ENCODE measurements at places on chromosomes 6 and 20. TPM values are rescaled to one million over a fixed set of nuclear protein-coding genes. Genes with fewer than 3 reads are reported as not detected.

DNA sequence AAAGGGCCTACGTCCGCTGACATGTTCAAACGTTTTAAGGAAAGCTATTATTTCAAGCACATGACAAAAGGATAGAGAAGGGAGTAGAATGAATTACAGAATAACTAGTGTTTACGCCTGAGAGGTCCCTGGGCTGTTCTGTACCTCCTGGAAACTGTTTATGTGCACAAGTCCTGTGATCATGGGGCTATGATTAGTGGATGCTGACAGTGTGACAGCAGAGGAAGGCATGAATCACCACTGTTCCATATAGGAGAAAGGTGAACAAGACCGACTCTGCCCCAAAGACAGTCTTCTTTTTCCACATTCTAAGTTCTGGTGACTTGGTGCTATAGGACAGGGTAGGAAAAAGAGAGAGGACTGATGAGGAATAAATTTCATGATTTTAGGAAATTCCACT lies 249.2 kb upstream of the PRDM1 start:
- DNase-seq = no peak
- H3K27me3 ChIP-seq = no peaks in the 10 kb centered on the region
- H3K4me3 ChIP-seq = no peak overlapping the region
- no peaks in the 10 kb centered on the region for H3K36me3 ChIP-seq

- DNase-seq = no peak
- H3K36me3 ChIP-seq = no peaks in the 10 kb centered on the region
- peaks cover 58% of the 10 kb centered on the region for H3K4me1 ChIP-seq
- no peak overlapping the region for H3K4me3 ChIP-seq
These were observed 170.7 kb upstream of the PMEPA1 start for GRCh38 chr20:57880571-57880892.

DNA sequence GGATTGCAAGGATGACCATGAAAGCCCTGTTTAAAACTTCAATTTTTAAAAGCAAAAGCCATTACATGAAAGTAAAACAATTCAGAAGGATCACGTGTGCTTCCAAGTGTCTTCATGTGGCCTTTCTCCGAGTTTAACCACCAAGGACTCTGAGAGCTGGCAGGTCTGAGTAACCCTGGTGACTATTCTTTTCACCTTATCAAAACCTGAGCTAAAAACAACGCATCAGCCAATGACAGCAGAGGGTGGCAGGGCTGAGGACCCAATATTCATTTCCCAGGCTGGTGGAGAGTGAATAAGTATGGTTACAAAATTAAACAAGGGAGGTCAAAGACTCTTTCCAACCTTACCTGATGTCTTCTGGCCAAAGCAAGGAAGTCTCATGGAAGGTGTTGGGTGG lies 46.7 kb downstream of the DNAAF9 start:
- H3K36me3 ChIP-seq = peaks cover 35% of the 10 kb centered on the region
- no peak for DNase-seq
- no peaks in the 10 kb centered on the region for H3K4me1 ChIP-seq
- no peak overlapping the region for H3K4me3 ChIP-seq
- H3K27me3 ChIP-seq = no peaks in the 10 kb centered on the region
- no peak overlapping the region for H3K27ac ChIP-seq

The RTN4IP1 gene
- 4.9 TPM for polyA plus RNA-seq

- no peaks in the 10 kb centered on the region for H3K27me3 ChIP-seq
- H3K4me3 ChIP-seq = no peak overlapping the region
- peaks cover 19% of the 10 kb centered on the region for H3K36me3 ChIP-seq
These were observed 15.0 kb upstream of the MAP1LC3A start for GRCh38 chr20:34543463-34544056.

GRCh38 chr6:163986313-163986712 lies 571.8 kb downstream of the QKI start:
- no peak overlapping the region for H3K4me3 ChIP-seq
- no peaks in the 10 kb centered on the region for H3K27me3 ChIP-seq
- no peak for DNase-seq
- no peak overlapping the region for H3K27ac ChIP-seq
- H3K4me1 ChIP-seq = peaks cover 8% of the 10 kb centered on the region

DNA sequence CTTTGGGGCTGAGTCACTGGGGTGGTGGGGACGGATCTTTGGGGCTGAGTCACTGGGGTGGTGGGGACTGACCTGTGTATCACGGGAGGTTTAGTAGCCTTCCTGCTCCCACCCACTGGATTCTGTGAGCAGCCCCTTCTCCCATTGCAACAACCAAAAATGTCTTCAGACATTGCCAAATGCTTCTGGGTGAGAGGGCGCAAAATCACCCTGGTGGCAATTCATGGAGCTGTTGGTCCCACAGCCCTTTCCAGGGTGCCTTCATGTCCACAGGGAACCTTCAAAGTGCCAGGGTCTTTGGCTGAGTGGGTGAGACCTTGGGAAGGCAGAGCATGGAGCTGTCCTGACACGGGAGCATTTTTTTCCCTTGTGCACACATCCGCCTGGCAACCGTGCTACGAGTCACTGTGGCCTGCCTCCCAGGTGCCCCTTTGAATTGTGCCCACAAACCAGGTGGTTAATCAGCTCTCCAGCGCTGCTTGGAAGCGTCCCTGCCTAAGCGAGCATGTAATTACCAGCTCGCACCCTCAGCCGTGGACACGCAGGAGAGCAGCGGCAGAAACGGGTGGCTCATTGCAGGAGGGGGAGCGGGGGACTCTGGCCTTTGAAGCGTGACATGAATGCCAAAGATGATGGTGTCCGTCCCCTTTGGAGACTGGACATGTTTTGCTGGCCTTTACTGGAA lies 27.4 kb upstream of the APCDD1L start:
- H3K27me3 ChIP-seq = no peaks in the 10 kb centered on the region
- H3K4me1 ChIP-seq = peaks cover 16% of the 10 kb centered on the region
- DNase-seq = no peak
- no peak overlapping the region for H3K4me3 ChIP-seq
- no peak overlapping the region for H3K27ac ChIP-seq
- H3K36me3 ChIP-seq = no peaks in the 10 kb centered on the region

DNA sequence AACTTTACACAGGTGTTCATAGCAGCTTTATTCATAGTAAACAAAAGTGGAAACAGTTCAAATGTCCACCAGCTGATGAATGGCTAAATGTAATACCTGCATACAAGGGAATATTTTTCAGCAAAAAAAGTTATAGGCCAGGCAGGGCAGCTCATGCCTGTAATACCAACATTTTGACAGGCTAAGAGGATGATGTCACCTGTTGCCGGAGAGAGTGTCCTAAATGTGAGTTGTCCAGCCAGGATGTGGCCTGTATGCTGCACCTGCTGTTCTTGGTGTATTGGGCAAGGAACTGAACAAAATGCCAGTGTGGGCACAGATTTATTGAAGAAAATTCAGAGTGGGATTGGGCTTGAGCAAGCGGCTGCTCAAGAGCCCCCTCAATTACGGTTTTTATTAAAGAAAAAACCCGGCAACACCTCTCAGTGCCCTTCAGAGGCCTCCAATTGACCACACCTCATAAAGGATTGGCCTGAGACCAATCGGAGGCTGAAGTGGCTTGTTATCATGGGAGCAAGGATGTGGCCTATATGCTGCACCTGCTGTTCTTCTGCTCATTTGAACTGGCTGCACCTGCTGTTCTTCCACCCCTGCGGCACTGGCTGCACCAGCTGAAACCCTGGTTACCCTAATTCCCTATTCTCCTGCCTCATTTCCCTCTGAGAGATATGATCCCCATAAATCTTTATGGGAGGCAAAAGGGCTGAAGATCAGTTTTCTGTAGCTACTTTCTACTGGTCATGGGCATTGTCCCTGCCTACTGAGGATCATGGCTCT lies 164.3 kb upstream of the PROKR2 start:
- no peak overlapping the region for H3K27ac ChIP-seq
- H3K4me3 ChIP-seq = no peak overlapping the region
- DNase-seq = no peak

DNA sequence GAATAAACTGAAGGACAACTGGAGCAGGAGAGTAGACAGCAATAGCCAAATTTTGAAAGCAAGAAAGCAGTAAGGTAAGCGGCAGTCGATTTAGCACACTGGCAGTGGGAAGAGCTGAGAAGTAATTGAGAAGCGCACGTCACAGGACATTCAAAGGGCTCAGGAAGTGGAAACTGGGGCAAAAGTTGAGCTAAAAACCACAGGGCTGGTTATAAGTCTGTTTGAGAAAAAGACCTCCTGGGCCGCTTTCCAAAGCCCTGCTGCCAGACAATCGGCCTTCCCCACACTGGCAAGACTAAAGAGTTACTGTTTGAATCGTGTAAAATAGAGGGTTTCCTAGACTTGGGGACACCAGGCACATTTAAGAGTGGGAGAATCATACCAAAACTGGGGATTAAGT lies 161.4 kb downstream of the DNAH8 start:
- H3K36me3 ChIP-seq = no peaks in the 10 kb centered on the region
- H3K27me3 ChIP-seq = no peaks in the 10 kb centered on the region
- no peak overlapping the region for H3K27ac ChIP-seq
- DNase-seq = no peak
- H3K4me1 ChIP-seq = no peaks in the 10 kb centered on the region

- no peaks in the 10 kb centered on the region for H3K4me1 ChIP-seq
- no peaks in the 10 kb centered on the region for H3K27me3 ChIP-seq
- peak overlapping the region; percentile 93 for H3K27ac ChIP-seq
- peak overlapping the region; percentile 78 for H3K4me3 ChIP-seq
These were observed 57.9 kb downstream of the TRIM38 start for GRCh38 chr6:26020329-26021000.
